ENCODE measurements at places on chromosomes 11 and 22.

DNA sequence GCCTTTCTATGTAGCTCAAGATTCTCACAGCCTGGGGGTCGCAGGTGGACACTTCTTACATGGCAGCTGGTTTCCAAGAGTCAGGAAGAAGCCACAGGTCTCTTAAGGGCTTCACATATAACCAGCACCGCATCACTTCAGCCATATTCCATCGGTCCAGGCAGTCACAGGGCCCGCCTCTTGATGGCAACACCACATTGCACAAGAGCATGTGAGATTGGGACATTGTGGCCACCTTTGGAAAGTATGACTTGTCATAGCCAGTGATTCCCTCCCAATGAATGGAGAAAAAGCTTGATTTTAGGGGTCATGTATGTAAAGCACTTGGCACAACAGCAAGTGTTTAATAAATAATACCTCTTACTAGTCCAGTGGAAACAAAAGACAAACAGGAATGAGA is 98.3 kb downstream of the NCAM1 start:
- no peak for DNase-seq

GRCh38 chr11:64762674-64763525 is 3.1 kb upstream of the PYGM start:
- DNase-seq: no peak

DNA sequence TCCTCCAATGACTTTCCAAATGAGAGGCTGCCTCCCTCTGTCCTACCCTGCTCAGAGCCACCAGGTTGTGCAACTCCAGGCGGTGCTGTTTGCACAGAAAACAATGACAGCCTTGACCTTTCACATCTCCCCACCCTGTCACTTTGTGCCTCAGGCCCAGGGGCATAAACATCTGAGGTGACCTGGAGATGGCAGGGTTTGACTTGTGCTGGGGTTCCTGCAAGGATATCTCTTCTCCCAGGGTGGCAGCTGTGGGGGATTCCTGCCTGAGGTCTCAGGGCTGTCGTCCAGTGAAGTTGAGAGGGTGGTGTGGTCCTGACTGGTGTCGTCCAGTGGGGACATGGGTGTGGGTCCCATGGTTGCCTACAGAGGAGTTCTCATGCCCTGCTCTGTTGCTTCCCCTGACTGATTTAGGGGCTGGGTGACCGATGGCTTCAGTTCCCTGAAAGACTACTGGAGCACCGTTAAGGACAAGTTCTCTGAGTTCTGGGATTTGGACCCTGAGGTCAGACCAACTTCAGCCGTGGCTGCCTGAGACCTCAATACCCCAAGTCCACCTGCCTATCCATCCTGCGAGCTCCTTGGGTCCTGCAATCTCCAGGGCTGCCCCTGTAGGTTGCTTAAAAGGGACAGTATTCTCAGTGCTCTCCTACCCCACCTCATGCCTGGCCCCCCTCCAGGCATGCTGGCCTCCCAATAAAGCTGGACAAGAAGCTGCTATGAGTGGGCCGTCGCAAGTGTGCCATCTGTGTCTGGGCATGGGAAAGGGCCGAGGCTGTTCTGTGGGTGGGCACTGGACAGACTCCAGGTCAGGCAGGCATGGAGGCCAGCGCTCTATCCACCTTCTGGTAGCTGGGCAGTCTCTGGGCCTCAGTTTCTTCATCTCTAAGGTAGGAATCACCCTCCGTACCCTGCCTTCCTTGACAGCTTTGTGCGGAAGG is 2.9 kb downstream of the APOC3 start:
- DNase-seq: no peak

- DNase-seq: no peak
Observed at GRCh38 chr22:36816339-36816635, 548 bp downstream of the PVALB start.

DNA sequence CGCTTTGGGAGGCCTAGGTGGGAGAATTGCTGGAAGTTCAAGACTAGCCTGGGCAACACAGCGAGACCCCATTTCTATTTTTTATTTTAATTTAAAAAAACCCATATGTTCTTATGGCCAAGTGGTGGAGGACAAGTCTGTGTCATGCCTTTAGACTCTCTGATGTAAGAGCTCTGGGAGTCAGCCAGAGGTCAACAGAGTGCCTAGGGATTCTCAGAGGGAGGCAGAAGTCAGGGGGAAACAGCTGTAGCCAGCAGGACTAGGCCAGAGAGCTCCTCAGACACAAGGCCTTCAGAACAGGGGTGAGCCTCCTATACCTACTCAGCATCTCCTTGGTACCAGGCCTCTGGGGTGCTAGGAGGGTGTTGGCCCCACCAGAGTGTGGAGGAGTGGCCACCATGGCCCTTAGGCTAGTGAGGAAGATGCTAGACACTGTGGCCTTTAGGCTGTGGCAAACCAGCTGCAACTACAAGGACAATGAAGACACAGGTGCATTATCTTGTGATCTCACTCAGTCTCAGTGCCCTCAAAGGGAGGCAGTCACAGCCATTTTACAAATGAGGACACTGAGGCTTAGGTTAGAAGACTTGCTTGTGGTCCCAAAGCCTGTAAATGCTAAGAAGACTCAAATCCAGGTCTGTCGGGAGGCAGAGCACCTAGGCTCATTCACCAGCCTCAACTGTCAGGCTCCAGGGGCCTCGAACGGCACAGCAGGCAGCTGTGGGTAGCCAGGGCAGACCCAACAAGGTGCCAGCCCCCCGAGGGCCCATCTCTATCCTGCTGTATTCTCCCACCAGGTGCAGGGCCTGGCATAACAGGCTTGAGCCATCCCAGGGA is 5.0 kb downstream of the ZP1 start:
- DNase-seq: no peak

GRCh38 chr11:20363149-20363499 is 390 bp upstream of the HTATIP2 start:
- DNase-seq: no peak

DNA sequence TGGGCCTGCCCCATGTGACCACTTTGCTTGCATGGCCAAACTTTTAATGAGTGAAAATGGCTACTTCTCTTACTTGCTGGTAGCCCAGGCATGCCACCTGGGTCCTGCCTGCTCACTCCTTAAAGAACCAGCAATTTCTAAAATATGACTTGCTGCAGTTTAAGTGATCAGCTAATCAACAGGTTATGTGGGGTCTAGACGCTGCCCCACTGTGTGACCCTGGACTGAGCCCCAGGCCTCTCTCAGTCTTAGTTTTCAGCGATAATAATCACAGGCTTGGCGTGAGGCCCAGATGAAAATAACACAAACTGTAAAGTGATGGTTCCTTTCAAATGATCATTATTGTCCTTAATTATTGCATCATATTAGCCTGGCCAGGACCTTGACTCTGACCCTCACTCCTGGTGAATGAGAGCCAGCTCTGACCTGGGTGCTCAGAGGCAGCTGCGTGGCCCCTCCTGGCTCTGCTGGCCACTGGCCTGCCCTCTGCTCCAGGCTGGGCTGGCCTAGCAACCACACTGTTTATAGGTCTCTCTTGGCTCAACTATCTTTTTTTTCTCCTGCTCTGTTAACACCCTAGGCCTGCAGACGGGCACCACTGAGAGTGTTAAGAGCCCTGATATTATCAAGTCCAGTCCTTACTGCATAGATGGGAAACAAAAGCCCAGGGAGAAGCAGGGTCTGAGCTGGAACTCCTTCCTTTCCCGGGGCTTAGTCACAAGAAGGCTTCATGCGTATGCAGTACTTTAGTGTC is 89.7 kb downstream of the RRM1 start:
- no peak for DNase-seq

DNA sequence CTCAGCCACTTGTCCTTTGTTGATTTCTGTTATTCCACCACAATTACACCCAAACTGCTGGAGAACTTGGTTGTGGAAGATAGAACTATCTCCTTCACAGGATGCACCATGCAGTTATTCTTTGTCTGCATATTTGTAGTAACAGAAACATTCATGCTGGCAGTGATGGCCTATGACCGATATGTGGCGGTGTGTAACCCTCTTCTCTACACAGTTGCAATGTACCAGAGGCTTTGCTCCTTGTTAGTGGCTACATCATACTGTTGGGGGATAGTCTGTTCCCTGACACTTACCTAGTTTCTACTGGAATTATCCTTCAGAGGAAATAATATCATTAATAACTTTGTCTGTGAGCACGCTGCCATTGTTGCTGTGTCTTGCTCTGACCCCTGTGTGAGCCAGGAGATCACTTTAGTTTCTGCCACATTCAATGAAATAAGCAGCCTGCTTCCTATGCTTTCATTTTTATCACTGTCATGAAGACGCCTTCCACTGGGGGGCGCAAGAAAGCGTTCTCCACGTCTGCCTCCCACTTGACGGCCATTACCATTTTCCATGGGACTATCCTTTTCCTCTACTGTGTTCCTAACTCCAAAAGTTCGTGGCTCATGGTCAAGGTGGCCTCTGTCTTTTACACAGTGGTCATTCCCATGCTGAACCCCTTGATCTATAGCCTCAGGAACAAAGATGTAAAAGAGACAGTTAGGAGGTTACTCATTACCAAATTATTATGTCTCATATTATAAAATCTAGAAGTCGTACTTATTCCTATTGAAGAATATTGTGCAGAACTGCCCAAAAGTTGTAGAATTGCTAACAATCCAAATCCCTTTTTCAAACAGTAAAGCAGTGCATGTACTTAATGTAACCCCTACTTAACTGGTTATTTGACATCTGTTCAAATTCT is 53.2 kb downstream of the OR4C6 start:
- DNase-seq: no peak

DNA sequence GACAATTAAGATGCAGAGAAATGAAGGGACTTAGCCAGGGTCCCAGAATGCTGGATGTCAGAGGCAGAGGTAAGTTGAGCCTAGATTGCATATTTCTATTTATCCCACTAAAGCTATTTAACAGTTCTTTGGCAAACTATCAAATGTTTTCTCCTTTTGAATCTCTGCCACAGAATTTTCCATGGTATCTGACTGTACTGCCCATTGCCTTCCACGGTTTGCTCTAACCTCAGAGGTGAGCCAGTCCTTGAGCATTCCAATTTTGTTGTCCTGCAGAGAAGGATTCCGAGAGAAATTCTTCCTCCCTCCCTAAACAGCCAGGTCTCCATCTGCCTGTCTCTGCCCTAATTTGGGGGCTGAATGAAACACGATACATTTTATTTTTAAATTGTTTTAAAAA is 368.3 kb upstream of the SYN3 start:
- DNase-seq: no peak

GRCh38 chr11:126595560-126595959 is 240.1 kb downstream of the ST3GAL4 start:
- no peak for DNase-seq

GRCh38 chr11:62502030-62502730 is 44.4 kb downstream of the AHNAK start:
- no peak for DNase-seq

- no peak for DNase-seq
Observed at GRCh38 chr11:7910286-7910788, 20.7 kb downstream of the OR10A6 start.

- no peak for DNase-seq
Observed at GRCh38 chr22:31082606-31083376, 1.7 kb downstream of the SMTN start.

GRCh38 chr11:123461164-123461563 is 31.1 kb downstream of the GRAMD1B start:
- DNase-seq: no peak

GRCh38 chr11:42225664-42226063 is 766.2 kb upstream of the LRRC4C start:
- DNase-seq: no peak

DNA sequence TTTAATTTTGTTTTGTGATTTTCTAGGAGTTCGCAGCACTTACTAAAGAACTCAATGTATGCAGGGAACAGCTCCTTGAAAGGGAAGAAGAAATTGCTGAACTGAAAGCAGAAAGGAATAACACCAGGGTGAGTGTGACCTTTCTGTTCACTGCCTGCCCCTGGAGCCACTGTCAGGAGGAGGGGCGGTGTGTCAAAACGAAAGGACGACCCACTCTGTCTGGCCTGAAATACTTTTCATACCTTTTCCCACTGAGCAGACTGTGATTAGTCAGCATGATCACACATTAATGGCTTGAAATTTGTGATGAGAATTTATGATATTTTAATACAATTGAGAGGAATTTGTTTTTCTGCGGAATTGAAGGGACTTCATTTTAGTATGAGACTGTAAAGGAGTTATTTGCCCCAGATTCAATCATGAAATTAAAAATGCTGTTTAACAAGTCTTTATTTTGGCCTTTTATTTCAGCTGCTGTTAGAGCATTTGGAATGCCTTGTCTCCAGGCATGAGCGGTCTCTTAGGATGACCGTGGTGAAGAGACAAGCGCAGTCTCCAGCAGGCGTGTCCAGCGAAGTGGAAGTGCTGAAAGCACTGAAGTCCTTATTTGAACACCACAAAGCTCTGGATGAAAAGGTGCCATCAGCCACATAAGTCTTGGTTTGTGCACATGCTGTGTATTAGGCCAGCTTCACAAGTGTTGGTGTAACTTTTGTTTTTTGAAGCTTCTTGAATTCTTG is 54.1 kb downstream of the PPFIA1 start:
- peak; percentile 33 for DNase-seq

GRCh38 chr11:58621586-58622262 is 741 bp upstream of the CNTF start:
- DNase-seq: no peak

GRCh38 chr11:117313828-117314768 is 2.0 kb downstream of the BACE1 start:
- no peak for DNase-seq

DNA sequence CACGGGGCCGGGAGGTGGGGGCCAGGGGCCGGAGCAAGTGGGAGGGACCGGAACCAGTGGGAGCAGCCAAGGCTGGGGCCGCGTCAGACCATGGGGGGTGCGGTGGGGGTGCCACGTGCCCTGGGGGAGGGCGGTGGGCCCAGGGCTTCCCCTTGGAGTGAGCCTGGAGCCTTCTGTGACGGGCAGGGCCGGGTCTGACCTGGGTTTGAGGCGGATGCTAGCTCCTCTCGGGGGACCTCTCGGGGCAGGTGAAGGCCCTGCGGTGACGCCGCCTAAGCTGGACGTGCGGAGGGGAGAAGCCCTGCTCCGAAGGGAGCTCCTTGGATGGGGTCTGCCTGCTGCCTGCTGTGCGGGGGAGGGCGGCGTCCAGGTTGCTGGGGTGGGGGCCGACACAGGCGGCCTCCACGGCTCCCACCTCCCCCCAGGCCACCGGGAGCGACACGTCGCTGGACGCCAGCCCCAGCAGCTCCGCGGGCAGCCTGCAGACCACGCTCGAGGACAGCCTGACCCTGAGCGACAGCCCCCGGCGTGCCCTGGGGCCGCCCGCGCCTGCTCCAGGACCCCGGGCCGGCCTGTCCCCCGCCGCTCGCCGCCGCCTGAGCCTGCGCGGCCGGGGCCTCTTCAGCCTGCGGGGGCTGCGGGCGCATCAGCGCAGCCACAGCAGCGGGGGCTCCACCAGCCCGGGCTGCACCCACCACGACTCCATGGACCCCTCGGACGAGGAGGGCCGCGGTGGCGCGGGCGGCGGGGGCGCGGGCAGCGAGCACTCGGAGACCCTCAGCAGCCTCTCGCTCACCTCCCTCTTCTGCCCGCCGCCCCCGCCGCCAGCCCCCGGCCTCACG is 115.0 kb downstream of the CACNA1I start:
- no peak for DNase-seq

GRCh38 chr22:30753701-30754100 is 59.0 kb downstream of the OSBP2 start:
- DNase-seq: no peak

GRCh38 chr11:56855217-56855616 is 106.7 kb upstream of the OR9G4 start:
- DNase-seq: no peak
